ENCODE measurements at places on chromosomes 11 and 22.
A peak's percentile ranks its signal among the peaks of the same experiment; 100 is the strongest.

GRCh38 chr22:35725521-35725920 lies 7.8 kb downstream of the APOL5 start:
- DNase-seq = no peak

- no peak for DNase-seq
Measured at GRCh38 chr11:120863359-120863758, 160.5 kb upstream of the TBCEL start.

DNA sequence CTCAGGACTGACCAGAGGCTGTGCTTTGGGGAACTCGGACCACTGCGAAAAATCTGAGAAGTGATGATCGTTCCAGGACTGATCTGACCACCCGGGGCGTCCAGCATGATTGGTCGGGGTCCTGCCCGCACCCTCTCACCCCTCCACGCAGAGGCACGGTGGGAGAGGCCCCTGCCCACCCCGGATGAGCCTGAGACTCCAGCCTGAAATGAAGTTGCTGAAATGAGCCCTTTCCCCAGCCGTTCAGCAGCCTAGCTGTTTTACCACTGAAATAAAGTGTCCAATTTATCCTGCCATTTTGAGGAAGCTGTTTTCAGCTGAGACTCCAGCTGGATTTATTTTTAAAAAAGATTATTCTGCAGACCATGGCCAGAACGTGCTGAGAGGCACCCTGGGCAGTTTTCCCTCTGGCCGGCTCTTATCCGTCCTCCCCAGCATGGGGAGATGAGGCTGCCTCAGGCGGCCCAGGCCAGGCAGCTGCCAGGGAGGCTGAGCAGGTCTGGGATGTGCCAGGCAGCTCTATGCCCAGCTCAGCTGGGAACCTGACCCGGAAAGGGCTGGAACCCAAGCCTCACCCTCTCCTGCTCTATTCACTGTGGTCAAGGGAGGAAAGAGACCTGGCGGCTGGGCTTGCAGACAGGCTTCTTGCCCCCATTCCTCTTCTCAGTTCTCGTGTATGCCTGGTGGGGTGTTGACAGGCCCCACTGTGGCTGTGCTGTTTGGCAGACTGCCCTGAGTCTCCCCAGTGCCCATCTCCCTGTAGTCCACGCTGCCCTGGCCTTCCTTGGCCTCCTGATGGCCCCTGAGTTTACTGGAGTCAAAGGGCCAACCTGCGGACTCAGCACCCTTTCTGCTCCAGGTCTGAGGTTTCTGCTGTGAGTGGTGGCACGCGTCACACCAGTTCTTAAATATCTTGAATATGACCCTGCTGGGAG lies 161.0 kb upstream of the B3GAT1 start:
- DNase-seq = no peak

DNA sequence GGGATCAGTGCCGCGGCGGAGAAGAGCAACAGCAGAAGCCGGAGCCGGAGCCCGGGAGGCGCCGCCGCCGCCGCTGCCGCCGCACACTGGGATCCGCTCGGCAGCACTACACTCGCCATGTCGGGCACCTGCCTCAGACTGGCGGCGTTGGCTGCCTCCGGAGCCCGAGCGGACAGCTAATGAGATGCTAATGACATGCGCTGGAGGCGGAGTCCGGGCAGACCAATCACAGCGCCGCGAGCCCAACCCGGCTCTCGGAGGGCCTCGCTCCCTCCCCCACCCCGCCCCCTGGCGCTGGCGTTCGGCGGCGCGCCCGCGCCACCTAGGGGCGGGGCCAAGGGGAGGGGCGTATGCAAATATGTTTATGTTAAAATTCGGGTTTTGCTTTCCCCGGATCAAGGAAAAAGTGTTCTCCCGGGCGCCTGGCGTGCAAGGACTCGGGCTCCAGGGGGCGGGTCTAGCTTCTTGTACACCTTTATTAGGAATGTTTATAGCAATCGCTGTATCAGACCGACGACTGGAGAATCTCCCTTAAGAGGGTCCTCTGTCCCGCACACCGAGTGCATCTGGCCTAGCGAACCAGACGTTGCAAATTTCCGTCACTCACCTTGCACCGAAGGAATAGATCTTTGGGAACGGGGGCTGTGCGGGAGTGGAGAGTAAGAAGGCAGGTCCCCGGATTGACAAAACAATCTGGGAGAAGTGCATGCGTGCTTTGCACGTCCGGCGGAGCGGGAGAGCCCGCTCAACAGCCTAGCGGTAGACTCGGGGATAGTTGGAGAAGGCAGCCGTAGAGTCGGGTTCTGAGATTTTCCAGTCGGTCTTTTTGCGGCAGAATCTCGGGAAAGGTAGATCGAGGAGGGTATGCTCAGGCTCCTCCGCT lies at the start of gene CADM1:
CADM1 (minus strand) TSS at position 140 of the 883 bp plus-strand sequence.
- peak; percentile 98 for DNase-seq
